ENCODE measurements at places on chromosomes 11 and 22.
A peak's percentile ranks its signal among the peaks of the same experiment; 100 is the strongest.

DNA sequence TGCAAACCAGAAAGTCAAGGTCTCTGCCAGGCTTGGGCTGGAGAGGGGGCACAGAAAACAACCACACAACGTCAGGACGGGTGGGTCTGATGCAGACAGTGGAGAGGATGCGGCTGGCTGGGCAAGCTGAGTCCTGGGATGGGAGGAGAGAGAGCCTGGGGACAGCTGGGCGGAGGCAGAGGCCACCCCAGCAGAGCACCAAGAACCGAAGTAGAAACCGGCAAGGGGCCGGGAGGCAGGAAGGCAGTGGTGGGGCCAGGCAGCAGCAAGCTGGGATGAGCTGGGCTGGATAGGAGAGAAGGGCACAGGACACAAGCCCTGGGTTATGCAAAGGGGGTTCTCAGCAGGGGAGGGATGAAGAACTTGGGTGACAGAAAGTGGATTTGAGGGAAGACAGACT is 188.2 kb downstream of the SHANK2 start:
- no peak for DNase-seq

GRCh38 chr11:11306855-11307254 is 46.2 kb downstream of the CSNK2A3 start:
- DNase-seq: no peak

DNA sequence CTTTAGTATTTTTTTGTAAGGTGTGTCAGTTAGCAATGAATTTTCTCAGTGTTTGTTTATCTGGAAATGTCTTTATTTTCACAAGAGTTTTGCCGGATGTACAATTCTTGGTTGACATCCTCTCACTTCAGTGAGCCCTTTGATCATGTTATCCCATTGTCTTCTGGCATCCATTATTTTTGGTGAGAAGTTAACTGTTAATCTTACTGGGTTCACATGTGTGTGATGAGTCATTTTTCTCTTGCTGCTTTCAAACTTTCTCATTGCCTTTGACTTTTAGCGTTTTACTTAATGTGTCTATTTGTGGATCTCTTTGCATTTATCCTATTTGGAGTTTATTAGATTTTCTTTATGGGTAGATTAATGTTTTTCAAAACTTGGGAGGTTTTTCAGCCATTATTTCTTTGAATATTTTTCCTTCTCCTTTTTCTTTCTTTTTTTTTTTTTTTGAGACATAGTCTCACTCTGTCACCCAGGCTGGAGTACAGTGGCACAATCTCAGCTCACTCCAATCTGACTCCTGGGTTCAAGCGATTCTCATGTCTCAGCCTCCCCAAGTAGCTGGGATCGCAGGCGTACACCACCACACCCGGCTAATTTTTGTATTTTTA is 100.5 kb upstream of the RRM1 start:
- no peak for DNase-seq

GRCh38 chr11:123742724-123743120 is 1.3 kb upstream of the ZNF202 start:
- DNase-seq: no peak

GRCh38 chr11:9756461-9756860 is 92.6 kb downstream of the SWAP70 start:
- no peak for DNase-seq

- peak; percentile 24 for DNase-seq
Measured at GRCh38 chr11:22510741-22511140, 114.9 kb downstream of the FANCF start.

GRCh38 chr22:50544746-50545253 is 899 bp upstream of the KLHDC7B start:
- DNase-seq: no peak

DNA sequence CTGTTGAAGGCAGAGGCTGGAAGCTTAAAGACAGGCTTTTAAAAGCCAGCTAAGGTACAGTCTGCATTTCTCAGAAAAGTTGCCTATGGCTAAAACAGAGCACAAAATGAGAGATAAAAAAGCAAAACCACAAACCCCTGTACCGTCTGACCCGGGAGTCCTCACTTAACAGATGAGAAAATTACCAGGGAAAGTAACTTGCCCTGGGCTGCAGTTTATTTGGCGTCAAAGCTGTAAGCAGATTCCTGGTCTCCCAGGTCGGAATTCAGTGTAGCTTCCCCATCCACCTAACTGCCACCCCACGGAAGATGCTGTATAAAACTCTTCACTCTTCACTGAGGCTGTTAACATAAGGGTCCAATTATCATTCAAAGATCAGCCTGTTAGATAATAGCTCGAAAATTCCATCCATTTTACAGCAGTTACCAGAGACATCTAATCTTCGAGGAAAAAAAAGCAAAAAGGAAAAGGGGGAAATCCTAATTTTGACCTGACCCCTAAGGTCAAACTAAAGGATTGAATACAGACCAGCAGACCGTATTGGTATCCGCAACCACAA is 1.5 kb downstream of the TCF20 start:
- no peak for DNase-seq

DNA sequence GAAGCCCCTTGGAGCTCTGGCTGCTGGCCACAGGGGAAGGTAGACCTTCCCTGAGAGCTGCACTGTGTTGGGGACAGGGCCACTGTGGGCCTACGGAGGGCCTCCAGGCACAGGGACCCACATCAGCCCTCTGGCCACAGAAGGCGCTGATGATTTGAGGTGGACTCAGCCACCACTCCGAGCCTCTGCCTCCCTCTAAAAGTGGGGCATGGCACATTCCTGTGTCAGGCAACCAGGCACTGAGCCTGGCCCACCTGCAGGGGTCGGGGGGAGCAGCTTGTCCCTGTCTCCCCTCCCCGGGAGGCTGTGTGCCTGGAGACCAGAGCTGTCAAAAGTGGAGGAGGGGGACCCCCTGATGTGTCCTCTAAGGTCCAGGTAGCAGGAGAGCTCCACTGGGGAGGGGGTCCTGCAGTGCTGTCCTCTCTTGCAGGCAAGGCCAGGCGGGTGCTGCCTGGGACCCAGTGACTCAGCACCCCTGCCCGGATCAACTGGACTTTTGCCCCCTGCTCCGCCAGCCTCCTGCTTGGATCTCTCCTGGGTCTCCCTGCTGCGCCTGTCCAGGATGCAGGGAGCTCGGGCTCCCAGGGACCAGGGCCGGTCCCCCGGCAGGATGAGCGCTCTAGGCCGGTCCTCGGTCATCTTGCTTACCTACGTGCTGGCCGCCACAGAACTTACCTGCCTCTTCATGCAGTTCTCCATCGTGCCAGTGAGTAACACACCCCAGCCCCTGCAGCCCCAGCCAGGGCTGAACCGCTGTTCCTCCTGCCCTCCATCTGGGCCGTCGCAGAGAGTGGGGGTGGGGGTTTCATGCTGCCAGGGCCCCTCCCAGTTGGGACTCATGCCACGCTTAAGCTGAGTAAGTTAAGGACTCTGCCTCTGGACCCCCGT is 17.5 kb upstream of the CDKN1C start:
- DNase-seq: no peak

DNA sequence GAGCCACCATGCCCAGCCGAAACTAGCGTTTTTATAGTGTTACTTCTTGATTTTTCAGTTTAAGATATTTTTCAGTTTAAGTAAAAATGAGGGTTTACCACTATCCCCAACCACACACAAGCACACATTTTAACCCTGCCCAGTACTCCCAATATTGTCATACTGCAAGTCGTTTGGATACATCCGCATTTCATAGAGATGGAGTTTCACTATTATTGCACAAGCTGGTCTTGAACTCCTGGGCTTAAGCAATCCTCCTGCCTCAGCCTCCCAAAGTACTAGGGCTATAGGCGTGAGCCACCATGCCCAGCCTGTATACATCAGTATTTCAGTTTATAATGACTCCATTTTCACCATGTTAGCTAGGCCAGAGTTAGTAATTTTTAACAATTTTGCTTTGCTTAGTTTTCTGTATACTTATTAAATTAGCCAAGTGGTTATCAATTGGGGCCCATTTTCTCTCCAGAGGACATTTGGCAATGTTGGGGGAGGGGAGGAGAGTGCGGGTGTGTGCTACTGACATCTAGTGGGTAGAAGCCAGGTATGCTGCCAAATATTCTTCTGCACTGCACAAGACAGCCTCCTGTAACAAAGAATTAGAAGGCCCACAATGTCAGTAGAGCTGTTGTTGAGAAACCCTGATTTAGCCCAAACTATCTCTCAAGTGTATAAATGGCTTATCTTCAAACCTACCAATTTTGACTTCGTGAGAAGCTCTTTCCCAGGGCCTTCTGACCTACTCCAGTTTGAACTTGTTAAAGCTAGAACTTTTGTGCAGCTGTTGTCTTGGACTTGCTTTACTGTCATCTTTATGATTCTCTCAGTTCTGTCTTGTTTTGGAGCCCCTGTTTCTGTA is 7.3 kb downstream of the USP47 start:
- DNase-seq: peak; percentile 68

- DNase-seq: peak; percentile 29
Measured at GRCh38 chr11:43790444-43790794, 90.2 kb upstream of the ALKBH3 start.

GRCh38 chr11:73116636-73117035 is 25.5 kb downstream of the FCHSD2 start:
- DNase-seq: no peak

- no peak for DNase-seq
Measured at GRCh38 chr11:95616256-95616804, 173.3 kb downstream of the FAM76B start.

DNA sequence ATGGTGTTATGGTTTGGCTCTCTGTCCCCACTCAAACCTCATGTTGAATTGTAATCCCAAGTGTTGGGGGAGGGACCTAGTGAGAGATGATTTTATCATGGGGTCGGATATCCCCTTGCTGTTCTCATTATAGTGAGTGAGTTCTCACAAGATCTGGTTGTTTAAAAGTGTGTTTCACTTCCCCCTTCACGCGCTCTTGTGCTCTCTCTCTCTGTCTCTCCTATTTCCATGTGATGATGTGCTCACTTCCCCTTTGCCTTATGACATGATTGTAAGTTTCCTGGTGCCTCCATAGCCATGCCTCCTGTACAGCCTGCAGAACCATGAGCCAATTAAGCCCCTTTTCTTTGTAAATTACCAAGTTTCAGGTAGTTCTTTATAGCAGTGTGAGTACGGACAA is 765.1 kb downstream of the KCNA4 start:
- no peak for DNase-seq

- no peak for DNase-seq
Measured at GRCh38 chr11:123152951-123153350, 42.1 kb downstream of the CLMP start.

- no peak for DNase-seq
Measured at GRCh38 chr11:78465169-78465942, 47.7 kb upstream of the GAB2 start.

GRCh38 chr11:75055511-75055910 is 41.2 kb downstream of the OR2AT4 start:
- no peak for DNase-seq

GRCh38 chr11:2399488-2400068 is 972 bp upstream of the TSSC4 start:
- DNase-seq: no peak

GRCh38 chr11:45238724-45239123 is 47.4 kb downstream of the SYT13 start:
- DNase-seq: peak; percentile 32

DNA sequence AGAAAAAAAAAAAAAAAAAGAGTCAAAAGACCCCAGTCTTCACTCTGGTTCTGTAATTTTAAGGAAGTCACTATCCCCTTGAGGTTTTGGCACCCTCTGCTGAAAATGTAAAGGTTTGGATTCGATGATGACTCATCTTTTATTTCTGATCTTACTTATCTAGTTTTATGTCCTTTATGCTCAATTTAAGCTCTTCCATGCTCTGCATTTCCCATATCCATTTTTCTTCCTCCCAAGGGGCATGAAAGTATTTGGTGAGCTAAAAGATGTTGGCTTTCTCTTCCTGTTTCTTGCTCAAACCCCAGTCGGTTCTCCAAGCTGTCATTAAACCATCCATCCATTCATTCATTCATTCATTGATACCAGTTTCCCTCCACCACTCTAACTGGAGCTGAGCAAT is 61.0 kb upstream of the CDON start:
- peak; percentile 63 for DNase-seq

DNA sequence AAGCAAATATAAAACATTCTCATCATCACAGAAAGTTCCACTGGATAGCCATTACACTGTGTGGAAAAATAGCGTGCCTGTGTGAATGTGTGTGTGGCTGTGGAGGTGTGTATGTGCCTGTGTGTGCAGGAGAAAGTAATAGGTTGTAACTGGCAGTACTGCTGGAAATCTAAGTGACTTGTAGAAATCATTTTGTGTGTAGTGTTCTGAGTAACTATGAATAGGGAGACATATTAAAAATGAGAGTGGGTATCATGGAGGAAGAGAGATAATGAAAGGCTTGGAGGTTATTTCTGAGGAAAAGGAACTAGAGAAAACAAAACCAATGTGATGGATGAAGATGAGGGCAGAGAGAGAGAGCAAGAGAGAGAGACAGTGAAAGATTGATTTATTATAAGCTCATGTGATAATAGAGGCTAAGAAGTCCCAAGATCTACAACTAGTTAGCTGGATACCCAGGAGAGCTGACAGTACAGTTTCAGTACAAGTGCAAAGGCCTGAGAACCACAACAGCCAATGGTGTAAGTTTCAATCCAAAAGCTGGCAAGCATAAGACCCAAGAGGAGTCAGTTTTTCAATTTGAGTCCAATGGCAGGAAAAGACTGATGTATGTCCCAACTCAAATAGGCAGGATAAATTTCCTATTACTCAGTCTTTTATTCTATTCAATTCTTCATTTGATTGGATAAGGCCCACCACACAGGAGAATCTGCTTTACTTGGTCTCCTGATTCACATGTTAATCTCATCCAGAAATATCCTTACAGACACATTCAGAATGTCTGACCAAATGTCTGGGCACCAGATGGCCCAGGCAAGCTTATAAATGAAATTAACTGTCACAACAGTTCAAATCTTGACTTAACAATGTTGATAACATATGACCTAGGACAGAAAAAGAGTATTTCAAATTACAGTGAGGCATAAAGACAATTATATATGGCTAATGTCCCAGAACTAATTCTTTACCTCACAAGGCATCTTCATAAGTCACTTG is 14.9 kb downstream of the KBTBD3 start:
- DNase-seq: no peak

- peak; percentile 31 for DNase-seq
Measured at GRCh38 chr22:38353142-38353629, 36.0 kb upstream of the CSNK1E start.

GRCh38 chr22:32880061-32880460 is 78.6 kb downstream of the TIMP3 start:
- DNase-seq: peak; percentile 48

- DNase-seq: peak; percentile 78
Measured at GRCh38 chr11:118438314-118438931, 2.1 kb downstream of the KMT2A start.

GRCh38 chr11:66082946-66083698 is 13.1 kb downstream of the PACS1 start:
- DNase-seq: no peak

GRCh38 chr11:75277991-75278790 is 37.6 kb downstream of the TPBGL start:
- no peak for DNase-seq

All from AG10803 (cell line).